ENCODE measurements at places on chromosomes 2 and 18. TPM values are rescaled to one million over a fixed set of nuclear protein-coding genes. Genes with fewer than 3 reads are reported as not detected.

SCYGR2 gene
- not detected for polyA plus RNA-seq

GNAL gene
- 0.70 TPM for polyA plus RNA-seq

UGGT1 gene
- 6.9 TPM for polyA plus RNA-seq

IL36G gene
- not detected for polyA plus RNA-seq

- DNase-seq, result no peak
Measured at GRCh38 chr2:181528441-181528840, 71.3 kb downstream of the ITGA4 start.

- no peak for DNase-seq
Measured at GRCh38 chr2:8841932-8842331, 4.5 kb upstream of the KIDINS220 start.

- DNase-seq, result peak; percentile 17
Measured at GRCh38 chr2:24164416-24164973, 10.4 kb upstream of the FAM228A start.

GRCh38 chr2:85852152-85852840 lies 36.5 kb downstream of the ST3GAL5 start:
- DNase-seq, result no peak

- DNase-seq, result no peak
Measured at GRCh38 chr2:157501026-157501425, 57.1 kb upstream of the CYTIP start.

DNA sequence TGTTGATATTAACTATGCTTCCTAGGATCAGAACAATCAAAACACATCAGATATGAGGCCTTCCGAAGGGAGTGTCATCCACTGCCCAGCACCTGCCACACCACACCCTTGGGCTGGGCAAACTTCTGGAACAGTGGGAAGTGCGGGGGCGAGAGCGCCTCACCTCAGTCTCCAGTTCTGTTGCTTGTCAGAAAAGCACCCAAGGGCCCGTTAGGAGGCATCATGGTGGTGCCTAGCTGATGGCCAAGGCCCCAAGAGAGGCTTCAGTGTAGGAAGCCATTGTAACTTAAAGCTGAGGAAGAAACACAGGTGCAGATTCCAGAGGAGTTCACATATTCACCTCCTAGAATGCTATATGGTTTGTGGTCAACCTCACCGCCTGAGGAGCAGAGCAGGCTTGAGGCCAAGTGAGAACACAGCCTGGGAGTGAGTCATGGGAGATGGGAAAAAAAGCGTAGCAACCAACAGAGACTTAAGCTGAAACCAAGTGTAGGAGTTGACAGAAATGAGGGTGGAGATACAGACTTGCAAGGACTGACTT lies 85.1 kb upstream of the ATL2 start:
- peak; percentile 31 for DNase-seq

All from pancreas (tissue), 10 donors.